ENCODE measurements at places on chromosomes 12 and 14.
A peak's percentile ranks its signal among the peaks of the same experiment; 100 is the strongest.

DNA sequence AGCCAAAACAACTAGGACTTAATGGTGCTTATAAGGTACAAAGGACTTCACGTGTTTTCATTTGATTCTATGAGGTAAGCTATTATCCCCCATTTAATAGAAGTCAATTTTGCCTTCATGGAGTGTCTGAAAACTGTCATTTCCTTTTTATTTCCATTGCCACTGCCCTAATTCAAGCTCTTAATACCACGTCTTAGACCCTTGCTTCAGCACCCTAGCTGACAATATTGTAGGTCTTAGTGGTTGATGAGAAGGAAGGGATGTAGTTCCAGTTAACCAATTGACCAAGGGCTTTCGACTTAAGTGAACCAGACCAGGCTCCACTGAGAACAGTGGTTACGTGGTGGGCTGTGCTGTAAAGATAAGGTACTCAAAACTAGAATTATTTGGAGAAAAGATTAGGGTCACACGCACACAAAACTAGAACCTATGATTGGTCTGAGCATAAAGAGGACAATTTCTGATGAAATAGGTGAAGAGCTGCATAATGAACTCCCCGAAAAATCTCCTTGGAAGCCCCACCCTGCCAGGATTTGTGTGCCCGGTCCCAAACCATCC, 9.6 kb upstream of the ASIC1 start:
- DNase-seq = no peak

DNA sequence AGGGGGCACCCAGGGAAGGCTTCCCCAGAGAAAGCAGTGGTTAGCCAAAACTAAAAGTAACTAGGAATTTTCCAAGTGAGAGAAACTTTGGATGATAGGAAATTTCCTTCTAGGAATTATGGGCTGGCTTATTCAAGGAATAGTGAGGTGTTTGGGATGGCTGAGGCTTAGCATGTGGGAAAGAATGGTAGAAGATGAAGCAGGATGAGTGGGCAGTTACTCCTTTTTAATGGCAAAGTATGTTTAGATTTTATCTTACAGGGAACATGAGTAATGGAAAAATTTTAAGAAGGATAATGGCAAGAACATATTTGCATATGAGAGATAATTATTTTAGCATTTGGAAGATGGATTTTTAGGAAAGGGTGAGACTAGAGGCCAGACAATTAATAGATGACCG, 197.6 kb downstream of the SLC38A4 start:
- no peak for DNase-seq

DNA sequence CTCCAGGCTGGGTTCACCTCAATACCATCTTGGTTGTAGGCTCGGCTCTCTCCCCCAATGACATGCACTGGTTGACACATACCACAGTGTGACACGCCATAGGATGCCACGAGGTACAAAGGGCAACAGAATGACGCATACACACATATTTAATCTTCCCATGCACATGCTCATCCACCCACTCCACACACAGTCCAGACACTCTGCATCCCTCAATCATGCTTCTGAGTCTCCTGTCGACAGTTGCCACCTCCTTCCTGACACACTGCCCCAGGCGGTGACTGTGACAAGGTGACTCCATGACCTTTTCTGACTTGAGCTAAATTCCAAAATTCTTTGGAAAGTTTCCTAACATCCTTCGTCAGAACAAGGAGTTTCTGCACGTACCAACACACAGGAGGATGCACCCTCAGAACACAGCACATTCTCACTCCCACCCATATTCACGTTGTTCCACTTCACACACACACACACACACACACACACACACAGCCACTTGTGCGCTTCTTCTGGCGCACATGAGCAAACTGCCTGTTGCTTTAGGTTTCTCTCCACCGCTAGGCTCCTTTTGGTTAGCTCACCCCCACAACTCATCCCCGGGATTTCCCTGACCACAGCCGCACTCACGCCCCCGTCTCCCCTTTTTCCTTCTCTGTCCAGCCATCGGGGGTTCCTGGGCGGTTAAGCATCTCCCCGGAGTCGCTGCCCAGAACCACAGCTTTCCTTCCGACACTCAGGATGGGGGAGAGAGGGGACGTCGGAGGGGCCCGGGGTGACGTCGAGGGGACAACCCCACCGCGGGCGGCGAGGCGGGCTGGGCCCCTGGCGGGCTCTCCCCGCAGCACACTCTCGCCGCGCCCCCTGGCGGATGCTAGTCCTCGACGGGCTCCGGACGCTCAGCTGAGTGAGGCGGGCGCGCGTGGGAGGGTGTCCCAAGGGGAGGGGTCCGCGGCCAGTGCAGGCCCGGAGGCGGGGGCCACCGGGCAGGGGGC, 536 bp upstream of the WNT1 start:
- DNase-seq = peak; percentile 59

DNA sequence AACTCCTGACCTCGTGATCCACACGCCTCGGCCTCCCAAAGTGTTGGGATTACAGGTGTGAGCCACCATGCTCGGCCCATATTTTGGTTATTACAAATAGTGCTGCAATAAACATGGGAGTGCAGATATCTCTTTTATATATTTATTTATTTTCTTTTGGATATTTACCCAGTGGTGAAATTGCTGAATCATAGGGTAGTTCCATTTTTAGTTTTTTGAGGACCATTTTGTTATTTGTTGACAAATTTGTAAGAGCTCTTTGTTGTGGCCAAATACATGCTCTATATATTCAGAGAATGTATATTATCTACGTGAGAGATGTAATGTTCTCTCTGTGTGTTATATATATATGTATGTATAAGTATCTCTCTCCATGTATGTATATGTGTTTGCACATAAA, 15.9 kb downstream of the AMN1 start:
- DNase-seq = no peak

DNA sequence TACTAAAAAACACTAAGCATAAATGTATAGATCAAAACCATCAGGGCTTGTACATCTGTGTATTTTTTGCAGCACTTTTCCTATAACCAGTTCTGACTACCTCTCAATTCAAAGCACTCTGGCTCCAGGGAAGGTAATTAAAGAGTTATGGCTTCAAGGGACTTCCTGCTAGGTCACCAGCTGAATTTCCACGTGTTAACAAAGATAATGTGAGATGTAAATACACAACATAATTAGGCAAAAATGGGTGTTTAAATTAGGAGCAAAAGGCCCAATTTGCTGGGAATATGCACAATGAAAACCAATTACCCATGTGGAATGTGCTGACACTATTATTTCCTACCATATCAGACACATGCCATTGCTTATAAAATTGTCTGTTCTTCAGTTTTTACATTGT, 513.4 kb upstream of the FLRT2 start:
- no peak for DNase-seq

DNA sequence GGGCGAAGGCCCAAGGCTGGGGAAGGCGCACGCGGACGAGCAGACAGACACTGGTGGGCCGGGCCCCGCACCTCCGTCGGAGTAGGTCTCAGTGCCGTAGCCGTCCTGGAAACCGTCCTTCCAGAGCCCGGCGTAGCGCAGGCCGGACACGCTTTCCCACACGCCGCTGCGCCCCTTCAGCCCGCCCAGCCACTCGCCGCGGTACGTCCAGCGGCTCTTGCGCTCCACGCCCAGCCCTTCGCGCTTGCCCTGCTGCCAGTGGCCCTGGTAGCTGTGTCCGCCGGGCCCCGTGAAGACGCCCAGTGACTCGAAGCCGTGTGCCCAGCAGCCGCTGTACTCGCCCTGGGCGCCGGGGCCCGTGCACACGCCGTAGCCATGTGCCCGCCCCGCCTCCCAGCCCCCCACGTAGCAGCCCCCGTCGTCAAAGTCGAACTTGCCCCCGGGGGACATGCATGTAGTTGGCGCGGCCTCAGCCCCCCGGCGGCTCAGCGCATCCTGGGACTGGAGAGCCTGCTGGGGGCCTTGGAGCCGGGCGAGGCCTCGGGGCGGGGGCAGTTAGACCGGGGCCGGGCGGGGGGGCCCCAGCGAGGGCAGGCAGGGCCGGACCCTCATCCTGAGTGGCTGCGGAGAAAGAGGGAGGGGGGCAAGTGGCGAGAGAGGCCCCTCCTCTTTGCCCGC, 1.4 kb downstream of the JPH4 start:
- DNase-seq = no peak

GRCh38 chr14:94933486-94933885, 163.6 kb upstream of the GSC start:
- DNase-seq = no peak

GRCh38 chr14:23608454-23608853, 27.7 kb upstream of the DHRS2 start:
- DNase-seq = no peak

DNA sequence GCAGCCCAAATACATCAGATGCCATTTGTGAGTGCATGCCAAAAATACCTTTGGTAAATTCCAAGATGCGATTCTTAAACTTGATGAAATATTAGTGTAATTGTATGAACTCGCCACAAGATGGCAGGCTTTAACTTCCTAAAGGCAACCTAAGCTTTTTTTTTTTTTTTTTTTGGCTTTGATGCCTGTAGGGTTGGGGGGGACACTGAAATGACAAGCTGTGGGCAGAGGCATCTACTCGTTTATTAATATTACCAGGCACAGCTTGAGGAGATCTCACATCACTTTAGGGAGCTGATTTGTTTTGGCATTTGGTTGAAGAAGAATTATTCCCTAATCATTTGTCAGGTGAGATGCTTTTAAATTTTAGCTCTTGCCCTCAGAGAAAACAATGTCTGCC, 126.7 kb upstream of the CCDC196 start:
- no peak for DNase-seq

DNA sequence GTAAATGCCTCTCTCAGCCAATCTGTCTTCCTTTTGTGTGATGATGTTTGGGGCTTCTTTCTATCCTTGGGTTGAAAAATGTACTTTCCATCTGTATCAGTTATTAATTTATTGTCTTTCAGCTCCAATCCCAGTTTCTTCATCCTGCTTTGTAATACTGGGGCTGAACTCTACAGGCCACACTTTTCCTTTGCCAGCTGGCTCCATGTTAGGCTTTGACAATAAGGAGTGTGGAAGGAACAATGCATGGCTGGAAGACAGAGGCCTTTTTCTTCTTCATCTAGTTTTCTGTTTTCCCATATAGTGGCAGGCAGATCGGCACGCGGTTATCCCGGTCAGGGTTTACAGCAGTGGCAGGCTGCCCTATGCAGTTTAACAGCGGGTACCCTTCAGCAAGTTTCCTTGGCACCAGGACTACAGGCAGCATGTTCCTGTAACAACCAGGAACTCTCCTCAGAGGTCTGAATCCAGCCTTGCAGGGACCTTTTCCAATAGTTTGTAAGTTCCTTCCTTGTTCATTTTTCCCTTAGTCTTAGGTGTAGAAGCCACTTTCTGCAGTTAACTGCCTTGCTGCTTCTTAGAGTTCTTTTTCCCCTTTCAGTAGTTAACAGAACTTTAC, 38.5 kb upstream of the CRACR2A start:
- no peak for DNase-seq

- no peak for DNase-seq
Measured at GRCh38 chr14:104462651-104463630, 116.6 kb upstream of the C14orf180 start.

DNA sequence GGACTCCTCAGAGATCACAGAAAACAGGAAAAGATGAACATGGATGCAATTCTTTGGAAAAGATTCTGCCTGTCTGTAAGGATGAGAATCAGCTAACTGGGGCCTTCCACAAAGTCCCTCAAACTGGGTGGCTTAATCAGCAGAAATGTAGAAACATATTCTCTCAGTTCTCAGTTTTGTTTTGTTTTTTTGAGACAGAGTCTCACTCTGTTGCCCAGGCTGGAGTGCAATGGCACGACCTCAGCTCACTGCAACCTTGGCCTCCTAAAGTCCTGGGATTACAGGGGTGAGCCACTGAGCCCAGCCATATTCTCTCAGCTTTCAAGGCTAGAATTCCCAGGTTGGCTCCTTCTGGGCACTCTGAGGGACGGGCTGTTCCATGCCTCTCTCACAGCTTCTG, 38.2 kb upstream of the CLIP1 start:
- DNase-seq = no peak

DNA sequence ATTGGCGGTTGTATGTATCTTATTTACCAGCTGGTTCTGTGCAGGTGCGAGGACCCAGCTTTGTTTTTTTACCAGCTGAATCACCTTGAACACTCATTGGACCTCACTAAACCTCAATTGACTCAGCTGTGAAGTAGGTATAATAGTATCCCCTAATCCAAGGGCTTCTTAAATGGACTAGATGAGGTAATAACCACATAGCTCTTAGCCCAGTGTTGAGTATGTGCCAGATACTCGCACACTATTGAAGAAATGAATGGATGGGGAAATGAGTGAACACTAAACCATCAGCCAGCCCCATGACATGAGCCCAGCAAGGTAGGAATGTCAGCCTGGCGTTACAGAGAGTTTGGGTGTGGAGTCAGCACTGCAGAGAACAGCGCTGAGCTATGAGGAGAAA, 79.7 kb downstream of the RIMBP2 start:
- DNase-seq = no peak

GRCh38 chr14:63508033-63508432, 35.1 kb downstream of the PPP2R5E start:
- DNase-seq = no peak

GRCh38 chr12:13060581-13060980, 16.4 kb downstream of the FAM234B start:
- DNase-seq = no peak

GRCh38 chr14:105940534-105941225, 414.3 kb downstream of the TMEM121 start:
- DNase-seq = no peak

- no peak for DNase-seq
Measured at GRCh38 chr14:71597955-71598660, 334.1 kb upstream of the RGS6 start.

- no peak for DNase-seq
Measured at GRCh38 chr12:91947459-91947858, 198.2 kb downstream of the BTG1 start.

GRCh38 chr12:10717410-10717809, 5.7 kb downstream of the YBX3 start:
- no peak for DNase-seq

GRCh38 chr12:126617312-126617711, 1552.1 kb downstream of the AACS start:
- no peak for DNase-seq

GRCh38 chr12:98332642-98333041, 182.7 kb upstream of the TMPO start:
- no peak for DNase-seq

DNA sequence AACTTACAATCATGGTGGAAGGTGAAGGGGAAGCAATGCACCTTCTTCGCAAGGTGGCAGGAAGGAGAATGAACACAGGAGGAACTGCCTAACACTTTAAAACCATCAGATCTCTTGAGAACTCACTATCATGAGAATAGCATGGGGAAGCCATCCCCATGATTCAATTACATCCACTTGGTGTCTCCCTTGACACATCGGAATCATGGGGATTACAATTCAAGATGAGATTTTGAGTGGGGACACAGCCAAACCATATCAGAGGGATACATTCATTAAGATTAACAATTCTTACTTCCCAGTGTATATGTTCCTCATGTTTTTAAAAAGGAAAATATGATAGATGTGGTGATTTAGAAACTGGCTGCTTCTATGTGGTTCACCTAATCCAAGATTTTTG, 117.9 kb downstream of the PDE3A start:
- no peak for DNase-seq

- DNase-seq = peak; percentile 18
Measured at GRCh38 chr14:85934123-85934885, 404.4 kb downstream of the FLRT2 start.

GRCh38 chr14:67551940-67552339, 18.9 kb downstream of the PLEKHH1 start:
- DNase-seq = no peak

GRCh38 chr12:49019443-49020324, 1.1 kb upstream of the PRKAG1 start:
- no peak for DNase-seq
